Sigmoid colon (tissue), 7 donors: ENCODE measurements at places on chromosomes 6 and 20.

DNA sequence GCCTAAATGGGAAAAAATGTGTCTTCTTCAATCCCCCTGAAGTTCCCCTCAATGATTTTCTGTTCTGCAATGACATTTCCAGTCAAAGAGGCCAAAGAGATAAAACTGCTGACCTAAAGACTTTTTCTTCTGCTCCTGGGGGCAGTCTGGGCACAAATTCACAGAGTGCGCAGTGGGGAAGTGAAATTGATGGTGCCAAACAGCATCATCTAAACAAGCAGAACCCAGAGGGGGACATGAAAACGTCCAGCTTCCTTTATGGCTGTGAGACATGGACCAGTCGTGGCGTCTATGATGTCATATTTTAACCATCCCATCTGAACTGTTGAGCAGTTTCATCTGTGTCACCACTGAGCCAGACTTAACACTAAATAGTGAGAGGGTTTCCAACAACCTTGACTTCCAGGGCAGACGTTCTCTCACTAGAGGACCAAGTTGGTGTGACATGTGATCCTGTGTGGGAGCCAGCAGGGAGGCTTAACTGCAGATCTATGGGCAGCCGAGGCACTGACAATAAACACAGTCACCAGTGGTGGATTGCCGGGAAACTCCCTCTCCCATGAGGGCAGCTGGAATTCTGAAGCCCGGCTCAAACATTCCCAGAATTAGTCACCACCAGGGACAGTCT, 12.4 kb downstream of the SCML4 start:
- DNase-seq, result no peak

- no peak for DNase-seq
Measured at GRCh38 chr6:27867945-27868300, 44.3 kb downstream of the OR2B2 start.

GRCh38 chr6:142872376-142872775, 72.6 kb downstream of the HIVEP2 start:
- no peak for DNase-seq

DNA sequence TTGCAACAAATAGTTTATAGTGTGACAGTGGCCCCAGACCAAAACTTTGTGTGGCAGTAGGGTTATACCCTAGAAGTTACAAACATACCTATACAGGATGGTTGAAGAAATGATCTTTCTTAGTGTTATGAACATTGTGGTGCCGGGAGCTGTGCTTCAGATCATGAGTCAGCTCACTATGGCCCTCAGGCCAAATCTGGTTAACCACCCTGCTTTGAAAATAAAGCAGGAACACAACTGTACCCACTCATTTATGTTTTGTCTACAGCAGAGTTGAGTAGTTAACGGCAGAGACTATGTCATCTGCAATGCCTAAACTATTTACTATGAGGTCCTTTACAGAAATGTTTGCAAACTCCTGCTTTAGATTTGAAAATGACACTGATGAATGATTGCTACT, 24.3 kb downstream of the AKAP7 start:
- no peak for DNase-seq

DNA sequence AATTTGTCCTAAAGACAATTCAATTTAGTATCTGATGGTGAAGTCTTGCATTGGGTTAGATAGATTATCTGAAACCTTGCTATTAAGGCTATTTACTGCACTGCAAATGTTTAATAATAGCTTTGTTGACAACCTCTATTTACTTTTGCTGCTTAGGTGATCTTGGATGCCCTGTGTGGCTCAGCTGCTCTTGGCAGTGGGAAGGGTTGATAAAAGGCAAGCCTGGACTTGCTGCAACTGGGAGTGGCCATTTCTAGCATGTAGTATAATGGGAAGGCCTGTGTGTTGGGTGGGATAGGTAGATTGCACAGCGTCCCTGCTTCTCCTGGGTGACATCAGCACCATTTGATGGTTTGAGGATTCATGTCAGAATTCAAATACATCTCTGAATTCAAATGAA, 49.1 kb downstream of the ARMC2 start:
- no peak for DNase-seq

GRCh38 chr6:10136636-10137035, 278.2 kb downstream of the TFAP2A start:
- no peak for DNase-seq

DNA sequence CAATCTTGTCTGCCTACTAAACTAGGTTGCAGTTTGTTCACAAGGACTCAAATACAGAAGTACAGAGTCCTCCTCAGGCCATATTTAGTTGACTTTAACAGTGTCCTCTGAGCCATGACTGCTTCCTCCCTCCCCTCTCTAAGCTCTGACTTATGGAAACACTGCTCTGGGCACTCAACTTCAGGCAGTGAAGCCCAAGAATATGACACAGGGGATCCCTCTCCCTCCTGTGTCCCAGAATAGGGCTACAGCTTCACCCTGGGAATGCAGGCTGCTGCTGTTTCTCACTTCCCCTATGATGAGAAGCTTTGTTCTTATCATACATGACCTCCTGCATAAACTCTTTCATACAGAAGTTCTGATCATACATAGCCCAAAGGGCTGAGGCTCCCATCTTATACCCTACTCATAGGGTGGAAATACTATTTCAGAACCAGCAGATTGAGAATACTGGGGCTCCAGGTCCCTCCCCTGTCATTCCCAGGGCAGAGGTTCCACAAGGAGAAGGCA, 97.3 kb upstream of the UST start:
- DNase-seq, result no peak

DNA sequence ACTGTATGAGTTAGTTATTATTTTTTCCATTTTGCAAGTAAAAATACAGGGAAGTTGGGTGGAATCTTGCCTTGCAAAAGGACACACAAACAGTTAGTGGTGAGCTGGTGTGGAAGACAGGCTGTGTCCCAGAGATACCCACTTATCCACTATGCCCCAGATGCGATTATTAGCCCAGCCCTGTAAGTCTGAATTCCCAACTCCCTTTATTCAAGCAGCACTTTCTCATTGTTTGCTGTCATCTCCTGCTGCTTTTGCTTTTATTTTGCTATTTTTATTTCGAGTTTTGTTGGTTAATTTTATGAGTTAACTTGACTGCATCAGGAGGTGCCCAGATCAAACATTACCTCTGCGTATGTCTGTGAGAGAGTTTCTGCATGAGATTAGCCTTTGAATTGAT, 239.4 kb downstream of the DOK5 start:
- DNase-seq, result no peak

- DNase-seq, result no peak
Measured at GRCh38 chr20:62850333-62850974, 11.2 kb downstream of the TCFL5 start.

- DNase-seq, result no peak
Measured at GRCh38 chr6:3793545-3793944, 42.0 kb upstream of the PXDC1 start.

GRCh38 chr20:40861427-40862008, 167.1 kb upstream of the TOP1 start:
- no peak for DNase-seq

- peak; percentile 20 for DNase-seq
Measured at GRCh38 chr20:19791887-19792286, 33.8 kb downstream of the RIN2 start.

- no peak for DNase-seq
Measured at GRCh38 chr20:39603219-39603618, 641.1 kb downstream of the DHX35 start.

DNA sequence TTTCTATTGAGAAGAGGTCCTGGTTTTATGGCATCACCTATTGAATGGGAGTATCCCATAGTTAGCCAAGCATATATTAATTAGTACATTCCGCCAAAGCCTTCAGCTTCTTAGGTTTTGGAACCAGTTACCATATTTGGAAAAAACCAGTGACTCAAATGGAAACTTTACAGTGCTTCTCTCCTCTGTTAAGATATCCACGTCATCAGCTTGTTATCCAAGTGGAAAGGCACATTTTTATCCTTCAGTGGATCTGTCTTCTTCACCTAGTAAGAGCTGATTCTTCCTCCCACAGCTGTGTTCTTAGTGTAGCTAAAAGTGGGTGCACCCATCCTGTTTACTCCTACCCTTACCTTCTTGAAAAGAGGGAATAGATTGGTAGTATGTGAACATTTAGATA, 34.5 kb downstream of the TPD52L1 start:
- no peak for DNase-seq

GRCh38 chr6:145349950-145350510, 385.3 kb downstream of the EPM2A start:
- no peak for DNase-seq

DNA sequence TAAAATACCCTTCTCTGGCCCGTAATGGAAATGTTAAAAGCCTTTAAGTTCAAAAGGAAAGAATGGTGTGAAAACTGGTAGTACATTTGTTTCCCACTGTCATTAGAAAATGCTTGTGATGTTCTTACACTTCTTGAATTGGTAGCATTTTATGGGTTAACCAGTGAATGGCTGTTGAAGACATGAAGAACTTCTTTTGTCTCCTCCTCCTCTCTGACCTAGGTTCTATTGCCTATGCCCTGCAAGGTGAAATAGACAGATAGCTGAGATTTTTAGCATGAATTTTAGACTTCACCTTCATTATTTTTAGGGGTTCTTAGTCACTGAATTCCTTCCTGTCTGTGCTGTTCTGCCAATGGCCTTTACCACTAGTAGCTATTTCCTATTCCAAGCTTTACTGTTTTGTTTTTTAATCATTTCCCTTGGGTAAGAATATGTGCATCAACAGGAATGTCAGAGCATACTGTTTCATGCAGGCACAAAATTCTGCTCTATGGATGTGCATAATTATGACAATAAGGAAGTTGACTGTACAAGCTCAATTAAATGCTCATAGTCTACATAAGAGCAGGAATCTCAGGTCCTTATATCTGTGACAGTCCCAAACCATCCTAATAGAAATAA, 4.9 kb downstream of the TNFAIP3 start:
- no peak for DNase-seq

- DNase-seq, result no peak
Measured at GRCh38 chr6:113619077-113619476, 238.1 kb upstream of the MARCKS start.

DNA sequence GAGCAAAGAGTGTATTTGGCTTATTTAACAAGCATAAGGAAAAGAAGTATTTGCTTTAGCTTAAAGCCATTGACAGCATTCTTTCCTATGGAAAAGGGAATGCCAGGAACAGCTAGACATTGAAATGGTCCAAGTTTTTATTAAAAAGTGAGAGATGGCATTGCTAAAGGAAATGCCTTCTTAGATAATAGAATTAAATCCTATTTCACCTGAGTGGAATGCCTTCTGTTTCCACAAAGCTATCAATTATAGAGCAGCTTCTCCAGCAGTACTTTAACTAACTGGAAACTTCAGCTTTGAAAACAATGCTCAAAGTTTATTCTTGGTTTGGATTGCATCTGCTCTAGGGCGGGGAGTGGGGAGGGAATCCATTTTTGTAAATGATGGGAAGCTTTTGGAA, 85.1 kb upstream of the CNKSR3 start:
- no peak for DNase-seq

DNA sequence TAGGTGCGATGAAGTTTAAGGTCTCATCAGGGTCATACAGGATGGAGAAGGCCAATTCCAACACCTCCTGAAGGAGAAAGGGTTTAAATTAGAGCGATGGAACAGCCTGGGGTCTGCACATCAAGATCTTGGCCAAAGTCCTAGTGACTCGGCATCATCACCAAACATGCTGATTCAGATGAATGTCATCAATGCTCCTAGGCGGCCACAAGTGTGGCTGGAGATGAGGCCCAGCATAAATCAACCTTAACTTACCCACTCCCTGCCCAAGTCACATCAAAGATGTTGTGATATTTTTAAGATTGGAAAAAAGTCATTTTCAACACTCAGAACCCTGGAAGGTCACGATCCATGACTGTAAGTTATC, 37.5 kb downstream of the ELMO2 start:
- no peak for DNase-seq

GRCh38 chr6:159066483-159066882, 21.7 kb upstream of the TAGAP start:
- peak; percentile 72 for DNase-seq

DNA sequence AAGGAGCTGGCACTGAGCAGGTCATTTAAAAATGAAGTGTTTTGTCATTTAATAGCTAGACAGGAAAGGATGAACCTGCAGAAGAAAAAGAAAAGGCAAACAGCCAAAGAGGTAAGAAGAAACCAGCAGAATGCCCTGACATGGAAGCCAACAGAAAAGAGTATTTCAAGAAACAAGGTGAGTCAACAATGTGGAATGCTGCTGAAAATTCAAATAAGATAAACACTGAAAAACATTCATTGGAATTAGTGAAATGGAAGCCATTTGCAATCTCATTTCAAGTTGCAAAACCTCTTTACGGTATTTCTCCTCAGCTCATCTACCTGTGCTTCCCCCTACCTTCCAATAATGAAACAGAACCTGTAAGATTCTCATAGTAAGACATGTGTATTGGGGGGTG, 59.6 kb downstream of the RWDD2A start:
- no peak for DNase-seq

GRCh38 chr20:31475472-31476293, 595 bp downstream of the REM1 start:
- DNase-seq, result no peak
